Activated CD8-positive, alpha-beta memory T cell treated with anti-CD3 and anti-CD28 coated beads, Interleukin-2, amount 10 ng/mL, durations not matched to agents 7 days and 5 days (primary cell): ENCODE measurements at places on chromosomes 16 and 17. TPM values are rescaled to one million over a fixed set of nuclear protein-coding genes. Genes with fewer than 3 reads are reported as not detected.

Gene DOC2B
- total RNA-seq = not detected

DNA sequence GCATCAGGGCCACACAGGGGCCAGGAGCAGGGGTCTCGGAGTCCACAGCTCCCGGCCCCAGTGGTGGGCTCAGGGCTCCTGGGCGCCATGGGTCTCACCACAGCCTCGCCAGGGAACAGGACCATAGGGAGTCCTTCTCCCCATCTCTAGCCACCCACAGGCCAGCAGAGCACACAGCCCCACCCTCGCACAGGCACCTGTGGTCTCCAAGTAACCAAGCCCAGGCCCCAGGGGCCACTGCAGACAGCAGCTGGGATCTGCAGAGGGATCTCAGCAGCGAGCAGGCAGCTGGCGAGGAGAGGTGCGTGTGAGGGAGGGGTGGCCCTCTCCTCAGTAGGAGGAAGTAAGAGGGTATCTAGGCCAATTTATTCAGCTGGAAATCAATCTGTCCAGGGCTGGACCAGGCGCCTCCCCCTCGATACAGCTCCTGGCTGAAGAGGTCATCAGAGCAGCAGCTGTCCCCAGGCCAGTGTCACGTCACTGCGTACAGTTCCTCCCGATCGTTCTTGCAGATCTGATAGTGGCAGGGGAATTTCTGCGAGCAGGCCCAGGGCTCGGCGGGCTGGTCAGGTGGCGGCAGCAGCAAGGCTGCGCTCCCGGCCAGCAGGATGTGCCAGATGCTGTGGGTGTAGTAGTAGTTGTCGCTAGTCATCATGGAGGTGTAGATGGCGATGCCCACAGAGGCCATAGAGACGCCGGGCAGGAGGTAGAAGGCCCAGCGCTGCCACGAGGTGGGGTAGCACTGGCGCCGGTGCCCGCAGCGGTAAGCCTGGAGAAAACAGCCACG is 1.4 kb upstream of the MRPL28 start:
- DNase-seq = peak; percentile 39
- no peaks in the 10 kb centered on the region for H3K27me3 ChIP-seq
- no peak overlapping the region for H3K4me3 ChIP-seq
- peaks cover 15% of the 10 kb centered on the region for H3K4me1 ChIP-seq
- H3K27ac ChIP-seq = peak overlapping the region; percentile 64

- H3K27ac ChIP-seq = peak overlapping the region; percentile 57
- no peaks in the 10 kb centered on the region for H3K27me3 ChIP-seq
- peak overlapping the region; percentile 77 for H3K4me3 ChIP-seq
- peak; percentile 86 for DNase-seq
- H3K36me3 ChIP-seq = peaks cover 19% of the 10 kb centered on the region
These were observed 41.2 kb downstream of the C16orf87 start for GRCh38 chr16:46789499-46790414.

Gene GNAO1
- total RNA-seq = 1.5 TPM

GRCh38 chr16:27822529-27822928 is 241.0 kb downstream of the GSG1L start:
- peaks cover 6% of the 10 kb centered on the region for H3K27me3 ChIP-seq
- no peak overlapping the region for H3K27ac ChIP-seq
- no peak overlapping the region for H3K4me3 ChIP-seq
- H3K36me3 ChIP-seq = no peaks in the 10 kb centered on the region
- DNase-seq = no peak

Gene ADAM11
- total RNA-seq = 0.35 TPM

GRCh38 chr17:79844869-79845600 is 5.8 kb upstream of the CBX4 start:
- H3K4me3 ChIP-seq = no peak overlapping the region
- H3K27ac ChIP-seq = no peak overlapping the region
- DNase-seq = peak; percentile 61
- H3K27me3 ChIP-seq = peaks cover 68% of the 10 kb centered on the region
- peaks cover 1% of the 10 kb centered on the region for H3K36me3 ChIP-seq
- H3K4me1 ChIP-seq = peaks cover 9% of the 10 kb centered on the region

Gene ASGR1
- total RNA-seq = 0.35 TPM

DNA sequence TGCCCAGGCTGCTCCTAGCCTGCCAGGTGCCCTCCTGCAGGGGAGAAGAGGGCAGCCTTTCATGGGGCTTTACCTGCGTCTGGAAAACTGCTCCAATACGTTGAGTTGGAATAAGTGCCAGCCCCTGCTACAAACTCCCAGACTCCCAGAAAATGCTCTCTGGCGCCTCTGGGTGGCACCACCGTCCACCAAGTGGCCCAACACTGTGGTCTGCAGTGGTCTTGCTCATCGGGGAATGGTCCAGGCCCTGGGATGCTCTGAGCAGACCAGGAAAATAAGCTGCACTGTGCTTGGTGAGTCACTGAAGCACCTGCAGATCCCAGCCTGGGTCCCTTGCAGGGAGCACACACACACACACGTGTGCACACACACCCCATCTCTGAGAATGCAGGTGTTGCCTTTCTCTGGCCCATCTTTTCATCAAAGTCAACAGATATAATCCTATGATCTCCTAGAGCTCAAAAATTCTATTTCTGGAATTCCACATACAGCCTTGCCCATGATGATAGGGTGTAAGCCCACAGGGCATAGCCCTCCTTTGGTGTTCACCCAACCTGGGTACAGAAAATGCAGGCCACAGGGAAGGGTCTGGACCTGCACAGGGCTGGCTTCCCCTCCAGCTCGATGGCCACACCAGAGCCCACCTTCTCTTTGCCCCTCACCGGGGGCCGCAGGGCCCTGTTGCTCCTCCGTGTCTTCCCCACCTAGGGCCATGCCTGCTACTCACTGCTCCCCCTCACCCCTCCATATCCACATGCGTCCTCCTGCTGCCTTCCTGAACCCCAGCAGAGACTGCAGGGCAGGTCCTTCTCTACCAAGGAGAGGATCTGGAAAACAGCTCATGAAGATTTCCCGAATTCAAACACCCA is 20.5 kb downstream of the CDIP1 start:
- peaks cover 40% of the 10 kb centered on the region for H3K4me1 ChIP-seq
- H3K36me3 ChIP-seq = peaks cover 3% of the 10 kb centered on the region
- no peak overlapping the region for H3K4me3 ChIP-seq
- H3K27ac ChIP-seq = peak overlapping the region; percentile 39
- DNase-seq = no peak
- H3K27me3 ChIP-seq = no peaks in the 10 kb centered on the region

DNA sequence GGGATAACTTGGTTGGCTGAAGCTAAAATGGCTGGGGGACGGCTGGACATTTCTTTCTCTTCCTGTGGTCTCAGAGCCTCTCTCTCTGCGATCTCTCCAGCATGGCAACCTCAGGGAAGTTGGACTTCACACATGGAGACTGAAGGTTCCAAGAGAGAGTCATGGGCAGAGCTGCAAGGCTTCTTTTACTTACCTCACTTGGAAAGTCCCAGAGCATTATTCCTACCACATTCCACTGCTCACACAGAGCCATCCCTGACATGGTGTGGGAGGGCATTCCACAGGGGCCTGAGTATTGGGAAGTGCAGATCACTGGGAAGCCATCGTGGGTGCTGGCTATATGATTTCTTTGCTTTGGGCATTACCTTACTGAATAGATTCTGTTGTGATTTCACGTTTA is 9.8 kb upstream of the SLC6A2 start:
- H3K4me3 ChIP-seq = no peak overlapping the region
- no peak for DNase-seq
- no peaks in the 10 kb centered on the region for H3K36me3 ChIP-seq
- peaks cover 2% of the 10 kb centered on the region for H3K27me3 ChIP-seq

- no peak overlapping the region for H3K27ac ChIP-seq
- H3K36me3 ChIP-seq = no peaks in the 10 kb centered on the region
- no peaks in the 10 kb centered on the region for H3K4me1 ChIP-seq
- DNase-seq = no peak
- no peak overlapping the region for H3K4me3 ChIP-seq
These were observed 22.7 kb upstream of the CPSF4L start for GRCh38 chr17:73284354-73284753.

Gene C16orf89
- total RNA-seq = not detected

Gene MEOX1
- total RNA-seq = 0.54 TPM

DNA sequence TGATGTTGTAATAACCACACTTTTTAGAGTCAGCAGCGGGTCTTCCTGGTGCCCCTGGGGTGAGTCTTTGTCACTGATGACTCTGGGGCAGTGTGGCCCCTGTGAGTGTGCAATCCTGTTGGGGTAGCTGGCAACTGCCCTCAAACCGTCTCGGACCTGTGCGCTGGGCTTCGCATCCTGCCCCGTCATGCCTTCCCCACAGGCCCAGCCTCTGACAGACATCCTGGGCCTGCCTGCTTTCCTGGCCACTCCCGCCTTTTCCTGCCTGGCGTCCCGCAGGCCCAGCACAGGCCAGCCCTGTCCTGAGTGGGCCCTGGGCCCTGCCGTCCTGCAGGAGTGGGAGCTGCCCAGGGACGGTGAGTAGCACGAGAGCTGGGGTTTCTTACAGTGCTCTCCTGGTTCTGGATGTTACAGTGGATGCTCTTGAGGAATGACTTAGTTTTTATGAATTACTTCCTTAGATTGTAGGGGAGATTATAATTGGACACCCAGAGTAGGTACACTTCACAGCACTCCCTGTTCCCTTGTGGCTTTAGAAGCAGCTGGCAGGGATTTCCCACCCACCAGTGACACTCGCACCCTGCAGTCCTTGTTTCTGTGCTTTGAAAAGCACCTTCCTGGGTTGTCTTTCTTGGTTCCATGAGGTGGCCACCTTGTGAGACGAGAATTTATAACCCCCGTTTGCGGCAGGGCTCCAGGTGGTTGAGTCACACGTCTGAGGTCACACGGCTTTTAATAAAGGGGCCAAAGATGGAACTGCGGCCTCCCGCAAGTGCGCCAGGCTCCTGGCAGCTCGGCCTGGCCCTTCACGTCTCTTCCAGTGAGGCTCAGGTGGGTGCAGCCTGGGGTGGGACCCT is 50.0 kb upstream of the CAPN15 start:
- no peaks in the 10 kb centered on the region for H3K4me1 ChIP-seq
- H3K27me3 ChIP-seq = no peaks in the 10 kb centered on the region
- DNase-seq = no peak
- H3K4me3 ChIP-seq = no peak overlapping the region
- no peak overlapping the region for H3K27ac ChIP-seq

- no peak overlapping the region for H3K27ac ChIP-seq
- peaks cover 1% of the 10 kb centered on the region for H3K27me3 ChIP-seq
- no peak overlapping the region for H3K4me3 ChIP-seq
- no peaks in the 10 kb centered on the region for H3K36me3 ChIP-seq
- no peak for DNase-seq
- H3K4me1 ChIP-seq = no peaks in the 10 kb centered on the region
These were observed 131.2 kb downstream of the ANKFN1 start for GRCh38 chr17:56284482-56284881.
